ENCODE measurements at places on chromosomes 6 and 20.

DNA sequence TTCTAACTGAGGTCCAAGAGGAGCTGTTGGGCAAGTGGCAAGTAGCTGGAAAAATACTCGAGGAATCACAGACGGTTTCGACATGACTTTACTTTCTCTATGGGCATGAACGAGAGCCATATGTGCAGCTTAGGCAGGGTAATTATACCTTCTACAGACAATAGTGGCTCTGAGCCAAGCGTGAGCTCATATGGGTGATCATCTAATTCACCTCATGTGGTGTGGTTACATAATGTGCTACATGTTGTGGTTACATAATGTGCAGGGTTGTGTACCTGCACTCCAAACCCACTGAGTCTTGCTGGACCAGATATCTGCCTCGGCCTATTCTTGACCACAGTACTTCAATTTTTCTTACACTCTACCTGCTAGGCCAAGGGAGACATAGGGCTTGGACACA is 771.7 kb upstream of the EYS start:
- DNase-seq: no peak

DNA sequence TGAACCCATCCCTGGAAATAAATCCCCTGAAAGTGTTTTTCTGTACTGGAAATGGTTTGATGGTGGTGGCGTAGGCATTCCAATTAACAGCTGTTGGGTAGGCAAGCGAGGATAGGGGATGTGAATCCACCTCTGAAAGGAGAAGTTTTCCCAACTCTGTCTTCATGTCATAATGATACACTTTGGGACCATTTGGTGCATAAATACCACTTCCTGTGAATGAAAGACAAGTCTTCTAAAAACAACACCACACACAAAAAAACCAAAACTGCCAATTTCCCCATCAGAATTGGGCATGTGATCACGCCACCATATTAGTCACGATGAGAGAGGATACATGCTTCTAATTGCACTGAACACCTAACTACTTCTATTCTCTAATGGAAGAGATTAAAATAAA is 6.4 kb downstream of the VNN2 start:
- DNase-seq: no peak

- DNase-seq: no peak
Observed at GRCh38 chr6:134508862-134509498, 191.1 kb upstream of the SGK1 start.

DNA sequence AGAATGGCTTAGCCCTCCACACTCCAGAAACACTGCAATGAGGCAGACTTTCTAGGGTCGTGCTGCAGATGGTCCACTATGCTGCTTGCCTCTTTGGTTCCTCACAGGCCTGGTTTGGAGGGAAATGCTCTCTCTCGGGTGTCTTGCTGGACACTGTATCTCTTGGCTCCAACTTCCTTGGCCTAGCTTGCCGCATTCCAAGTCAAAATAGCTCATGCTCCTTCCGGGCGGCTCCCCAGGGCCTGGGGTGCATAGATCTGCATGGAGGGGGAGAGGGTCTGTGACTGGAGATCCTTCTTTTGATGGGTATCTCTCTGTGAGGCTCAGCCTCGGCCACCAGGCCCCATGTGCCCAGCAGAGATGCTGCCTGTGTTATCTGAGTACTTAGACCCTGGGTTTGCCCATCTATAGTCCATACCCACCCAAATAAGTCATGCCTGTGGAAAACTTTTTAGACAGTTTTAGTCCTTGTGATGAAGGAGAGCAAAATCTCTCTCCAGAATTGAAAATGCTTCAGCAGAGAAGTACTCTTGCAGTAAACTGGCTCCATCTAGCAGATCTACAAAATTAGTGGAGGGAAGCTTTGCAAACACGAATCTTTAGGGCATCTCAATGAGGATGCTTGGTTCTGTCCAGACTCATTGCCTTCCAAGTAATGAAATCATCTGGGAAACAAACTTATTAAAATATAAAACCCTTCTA is 264.1 kb upstream of the RIN2 start:
- DNase-seq: no peak
